ENCODE measurements at places on chromosomes 11 and 22.

DNA sequence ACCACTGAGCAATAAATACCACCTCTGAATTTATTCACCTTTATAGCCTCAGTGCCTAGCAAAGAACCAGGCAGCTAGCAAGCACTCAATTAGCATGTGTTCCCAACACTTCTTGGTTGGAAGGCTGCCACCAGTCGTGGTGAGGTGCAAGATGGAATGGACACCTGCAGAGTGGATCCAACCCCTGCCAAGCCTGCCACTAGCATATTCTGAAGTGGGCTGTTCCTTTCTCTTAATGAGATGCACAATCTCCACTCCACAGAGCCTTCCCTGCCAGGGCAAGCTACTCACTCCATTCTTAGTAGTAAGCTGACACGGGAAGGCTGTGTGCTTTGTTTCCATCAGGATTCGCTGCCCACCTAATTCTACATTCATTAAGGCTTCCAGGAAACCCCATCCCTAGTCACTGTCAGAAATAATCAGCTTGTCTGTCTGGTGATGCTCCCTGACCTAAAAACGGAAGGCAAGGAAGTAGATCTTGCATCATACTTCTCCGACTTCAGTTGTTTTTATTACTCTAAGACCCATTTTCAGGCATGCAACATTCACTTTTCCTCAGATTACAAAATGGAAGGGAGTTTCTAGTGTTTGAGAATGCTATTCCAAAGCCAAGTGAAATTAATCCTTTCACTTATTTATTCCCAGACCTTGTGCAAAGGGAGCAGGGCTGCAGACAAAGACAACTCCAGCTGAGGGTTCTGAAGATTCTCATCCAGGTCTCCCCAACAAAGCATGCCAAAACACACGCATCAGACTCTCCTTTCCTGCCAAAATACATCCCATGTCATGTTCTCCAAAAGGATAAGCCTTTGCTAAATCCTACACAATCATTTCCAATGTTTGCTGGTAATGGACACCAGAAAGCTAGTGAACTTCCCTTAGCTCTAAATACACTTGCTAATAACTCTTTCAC, 128.0 kb downstream of the TENM4 start:
- no peak for DNase-seq

DNA sequence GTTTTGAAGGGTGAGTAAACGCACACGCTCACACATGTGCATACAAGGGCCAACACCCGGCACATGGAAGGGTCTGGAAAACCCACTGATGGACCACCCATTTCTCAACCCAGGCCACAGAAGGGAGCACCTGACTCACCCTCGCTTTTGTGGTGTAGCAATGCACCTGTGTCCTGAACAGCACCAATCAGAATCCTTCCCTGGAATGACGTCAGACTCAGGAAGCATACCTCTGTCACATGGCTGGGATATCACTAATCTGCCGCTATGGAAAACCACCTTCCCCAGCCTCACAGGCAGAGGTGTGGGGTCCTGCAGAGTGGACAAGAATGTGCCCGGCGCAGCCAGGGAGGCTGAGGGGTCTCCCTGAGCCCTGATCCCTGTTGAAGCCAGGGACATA, 9.0 kb upstream of the OSM start:
- no peak for DNase-seq

- DNase-seq: no peak
These were observed 16.0 kb downstream of the TNRC6B start for GRCh38 chr22:40193429-40194421.

GRCh38 chr11:46387919-46388618, 3.5 kb downstream of the CHRM4 start:
- no peak for DNase-seq

DNA sequence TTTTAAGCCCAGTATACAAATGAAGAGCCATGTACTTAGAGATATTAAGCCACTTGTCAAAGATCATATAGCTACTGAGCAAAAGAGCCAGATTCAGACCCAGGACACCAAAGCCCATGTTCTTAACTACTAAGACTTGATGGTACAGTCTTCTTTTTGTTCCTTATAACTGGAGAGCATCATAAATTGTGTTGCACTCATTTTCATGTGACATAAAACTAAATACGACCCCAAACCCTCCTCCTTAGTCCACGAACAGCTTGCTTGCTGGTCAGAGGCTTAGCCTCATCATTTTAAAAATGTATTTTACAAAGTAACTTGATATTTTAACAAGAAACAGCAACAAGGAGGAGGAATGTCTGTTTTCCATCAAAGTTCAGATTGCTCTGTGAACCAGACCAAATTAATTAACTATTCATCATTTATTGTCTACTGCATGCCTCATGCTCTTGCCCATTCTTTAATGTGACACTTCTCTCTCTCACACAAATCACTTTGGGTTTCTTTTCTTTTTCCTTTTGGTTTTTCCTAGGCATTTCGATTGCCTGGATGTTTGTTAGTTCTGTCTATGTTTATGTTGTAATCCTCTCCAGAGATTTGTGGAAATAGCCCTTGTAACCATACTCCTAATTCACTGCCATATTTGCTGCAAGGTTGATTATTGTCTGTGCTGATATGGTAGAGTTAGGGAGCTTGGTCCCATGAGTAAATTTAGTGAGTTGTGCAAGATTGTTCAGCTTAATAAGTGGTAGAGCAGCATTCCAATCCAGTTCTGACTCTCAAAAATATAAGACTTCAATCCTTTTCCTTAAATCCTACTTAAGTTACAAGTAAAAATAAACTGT, 8.4 kb upstream of the ARHGAP20 start:
- no peak for DNase-seq

GRCh38 chr11:96341211-96342013, 1.6 kb downstream of the MAML2 start:
- peak; percentile 48 for DNase-seq

DNA sequence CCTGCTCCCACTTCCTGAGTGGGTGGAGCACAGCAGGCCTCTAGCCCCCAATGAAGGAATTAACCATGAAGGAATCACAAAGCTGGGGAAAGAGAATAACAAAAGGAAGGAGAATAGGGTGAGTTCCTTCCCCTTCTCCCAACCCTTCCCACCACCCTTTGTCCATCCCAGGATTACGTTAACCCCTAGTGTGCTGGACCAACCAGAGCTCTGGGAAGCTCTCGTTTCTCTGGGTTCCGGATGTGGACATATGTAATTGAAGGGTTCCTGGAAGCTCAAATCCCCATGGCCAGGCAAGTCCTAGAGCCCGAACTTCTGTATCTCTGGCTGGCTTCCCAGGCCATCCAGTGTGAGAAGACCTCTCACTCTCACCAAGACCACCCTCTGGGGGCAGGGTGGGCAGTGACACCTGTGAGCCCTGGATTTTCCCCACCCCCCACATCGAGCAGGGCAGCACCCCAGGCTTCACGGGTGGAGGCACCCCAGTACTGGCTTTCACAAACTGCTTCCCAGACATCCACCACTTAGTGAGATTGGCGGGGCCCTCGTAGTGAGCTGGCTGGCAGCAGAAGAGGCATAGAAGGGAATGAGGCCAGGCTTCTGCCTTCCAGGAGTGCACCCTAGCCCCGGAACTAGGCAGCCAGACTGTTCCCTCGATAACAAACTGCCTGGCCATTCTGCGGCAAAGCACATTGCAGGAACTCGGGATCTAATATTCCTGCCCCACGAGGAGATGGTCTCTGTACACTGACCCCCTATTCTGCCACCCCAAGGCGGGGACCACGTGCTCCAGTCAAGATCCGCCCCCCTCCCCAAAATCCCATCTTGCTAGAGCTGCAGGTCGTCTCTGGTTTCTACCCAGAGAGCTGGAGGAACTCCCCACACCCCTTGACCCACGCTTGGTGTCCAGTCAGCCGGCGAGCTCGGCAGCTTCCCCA, 2.1 kb downstream of the NECTIN1 start:
- DNase-seq: no peak

- DNase-seq: no peak
These were observed 2.1 kb upstream of the PTPRCAP start for GRCh38 chr11:67439321-67440228.

DNA sequence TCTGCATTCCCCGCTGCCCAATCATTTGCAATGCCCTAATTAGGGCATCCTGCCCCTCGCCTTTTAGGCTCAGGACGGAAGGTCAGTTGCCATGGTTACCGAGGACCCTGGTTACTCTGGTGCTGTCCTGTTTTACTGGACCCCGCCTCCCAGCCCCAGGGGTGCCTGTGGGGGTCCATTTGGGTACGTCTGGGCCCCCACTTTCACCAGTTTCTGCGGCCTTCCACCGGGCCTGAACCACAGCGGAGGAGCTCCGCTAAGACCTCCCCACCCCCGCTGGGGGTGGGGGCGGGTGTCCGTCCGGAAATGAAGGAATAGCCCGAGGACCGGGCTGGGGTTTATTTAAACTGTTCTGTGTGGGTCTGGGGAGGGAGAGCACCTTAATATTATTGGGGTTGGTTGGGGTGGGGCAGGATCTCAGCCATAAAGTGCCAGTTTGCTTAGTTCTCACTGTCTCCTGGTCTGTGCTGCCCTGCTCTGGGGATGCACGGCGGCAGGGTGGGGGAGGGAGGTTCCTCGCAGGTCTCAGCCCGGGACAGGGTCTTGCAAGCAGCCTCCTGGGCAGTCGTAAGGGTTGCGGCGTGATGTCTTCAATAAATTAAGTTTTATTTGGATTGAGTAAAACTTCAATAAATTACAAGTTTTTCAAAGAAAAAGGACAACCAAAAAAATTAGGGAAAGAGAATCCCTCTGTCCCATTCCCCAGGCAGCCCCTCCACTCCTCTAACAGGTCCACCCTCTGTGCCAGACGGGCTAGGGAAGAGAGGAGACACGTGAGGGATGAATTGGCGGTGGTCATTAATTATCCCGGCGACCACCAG, 5.3 kb downstream of the PHOX2A start:
- no peak for DNase-seq

All from central memory CD8-positive, alpha-beta T cell (primary cell).